ENCODE measurements at places on chromosomes 7 and 10. TPM values are rescaled to one million over a fixed set of nuclear protein-coding genes. Genes with fewer than 3 reads are reported as not detected.

DNA sequence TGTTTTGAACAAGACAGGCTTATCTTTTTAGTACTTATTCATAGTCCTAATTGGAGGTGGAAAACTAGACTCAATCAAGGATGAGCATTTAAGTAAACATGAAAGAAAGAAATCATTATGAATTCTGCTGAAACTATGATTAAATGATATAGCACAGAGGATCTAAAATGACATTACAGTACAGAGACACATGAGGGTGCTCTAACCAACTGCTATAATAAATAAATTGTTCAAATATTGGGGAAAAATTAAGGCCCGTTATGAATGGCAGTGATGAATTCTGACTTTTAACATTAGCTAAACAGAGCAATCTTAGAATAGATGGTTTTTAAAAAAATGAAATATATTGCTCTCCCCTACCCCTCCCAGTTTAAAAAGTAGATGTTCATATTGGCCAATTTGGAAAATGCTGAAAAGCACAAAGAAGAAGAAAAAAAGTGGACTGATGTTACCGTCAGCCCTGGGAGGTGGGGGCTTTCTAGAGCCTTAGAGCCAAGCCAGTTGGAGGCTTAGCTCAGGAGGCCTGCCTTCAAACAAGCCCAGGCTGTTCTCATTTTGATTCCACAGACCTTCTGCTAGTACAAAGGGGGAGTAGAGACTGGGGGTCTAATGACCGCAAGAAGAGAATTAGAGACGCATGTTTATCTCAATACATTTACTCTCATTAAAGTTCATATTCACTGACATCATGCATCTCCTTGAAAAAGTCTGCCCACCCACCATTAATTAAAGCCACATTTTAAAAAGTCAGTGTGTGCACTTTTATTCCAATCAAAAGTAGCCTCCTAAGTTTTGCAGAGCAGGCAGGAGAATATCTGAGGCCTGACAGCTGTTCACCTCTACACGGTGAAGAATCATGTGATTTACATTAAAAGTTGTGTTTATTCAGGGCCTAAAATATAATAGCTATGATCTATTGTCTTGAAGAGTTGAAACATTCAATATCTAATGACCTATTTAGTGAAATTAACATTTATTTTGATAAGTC, 10.0 kb downstream of the WNT2 start:
- H3K4me1 ChIP-seq, result no peaks in the 10 kb centered on the region
- H3K4me3 ChIP-seq, result no peak overlapping the region
- no peaks in the 10 kb centered on the region for H3K27me3 ChIP-seq

DNA sequence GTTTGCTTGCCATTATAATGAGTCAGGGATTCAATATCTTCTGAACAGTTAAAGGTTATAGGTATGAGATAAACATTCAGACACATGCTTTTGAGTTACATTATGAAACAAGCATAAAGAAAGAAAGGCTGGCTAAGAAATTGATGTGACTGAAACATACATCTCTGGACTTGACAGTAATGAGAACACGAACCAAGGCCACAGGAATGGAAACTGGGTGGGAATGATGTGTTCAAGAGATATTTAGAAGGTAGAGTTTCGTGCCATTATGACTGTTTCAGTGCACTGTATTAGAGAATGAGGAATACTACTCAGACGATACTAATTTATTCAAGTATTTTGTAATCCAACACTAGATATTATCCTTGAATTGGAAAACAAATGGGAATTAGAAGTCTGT, 332.1 kb upstream of the MAGI2 start:
- H3K36me3 ChIP-seq, result no peaks in the 10 kb centered on the region
- H3K27me3 ChIP-seq, result no peaks in the 10 kb centered on the region
- H3K27ac ChIP-seq, result no peak overlapping the region
- no peaks in the 10 kb centered on the region for H3K4me1 ChIP-seq

DNA sequence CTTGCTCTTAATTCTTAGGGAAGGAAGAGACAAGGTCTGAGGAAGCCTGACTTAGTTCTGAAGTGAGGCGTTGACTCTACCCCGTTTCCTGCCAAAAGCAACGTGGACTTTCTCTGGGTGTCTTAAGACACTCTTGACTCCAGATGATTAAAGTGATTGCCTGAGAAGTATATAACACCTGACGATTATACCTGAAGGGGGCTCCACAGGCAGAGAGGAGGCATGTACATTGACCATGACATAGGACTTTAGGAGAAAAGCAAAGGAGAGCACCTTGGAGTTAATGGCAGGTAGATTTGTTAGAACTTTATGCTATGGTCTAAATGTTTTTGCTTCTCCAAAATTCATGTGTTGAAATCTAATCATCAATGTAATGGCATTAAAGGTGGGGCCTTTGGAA, 15.9 kb downstream of the ITGB8 start:
- no peaks in the 10 kb centered on the region for H3K36me3 ChIP-seq
- no peak for DNase-seq
- no peaks in the 10 kb centered on the region for H3K27me3 ChIP-seq
- no peak overlapping the region for H3K27ac ChIP-seq
- H3K4me3 ChIP-seq, result no peak overlapping the region

GRCh38 chr7:50661345-50662040, 96.3 kb upstream of the DDC start:
- no peak overlapping the region for H3K4me3 ChIP-seq
- no peak overlapping the region for H3K27ac ChIP-seq
- DNase-seq, result no peak
- H3K36me3 ChIP-seq, result no peaks in the 10 kb centered on the region

The MLXIPL gene
- polyA plus RNA-seq, result 11.9 TPM

The HYAL4 gene
- polyA plus RNA-seq, result not detected

All from sigmoid colon (tissue), 7 donors.